ENCODE measurements at places on chromosomes 3 and 15.

GRCh38 chr3:172275586-172275985 is 172.7 kb downstream of the GHSR start:
- DNase-seq, result no peak

DNA sequence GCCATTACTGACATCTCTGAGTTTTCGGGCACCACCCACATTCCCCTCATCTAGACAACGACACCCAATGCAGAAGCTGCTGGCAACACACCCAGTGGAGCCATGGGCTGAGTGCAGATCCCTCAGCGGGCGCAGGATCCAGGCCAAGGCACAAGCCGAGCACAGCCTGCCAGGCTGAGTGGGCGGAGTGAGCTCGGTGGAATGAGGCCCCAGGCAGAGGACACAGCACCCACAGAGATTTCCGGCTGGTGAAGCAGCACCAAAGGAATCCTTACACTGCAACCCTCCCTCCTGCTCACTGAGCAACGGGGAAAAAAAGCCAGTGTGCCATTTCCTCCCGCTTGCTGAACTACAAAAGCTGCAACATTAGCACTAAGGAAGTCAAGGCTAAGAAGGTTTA is 34.3 kb downstream of the ZMAT3 start:
- DNase-seq, result no peak

- DNase-seq, result peak; percentile 1
Observed at GRCh38 chr3:65342084-65342683, 654.4 kb upstream of the ADAMTS9 start.

DNA sequence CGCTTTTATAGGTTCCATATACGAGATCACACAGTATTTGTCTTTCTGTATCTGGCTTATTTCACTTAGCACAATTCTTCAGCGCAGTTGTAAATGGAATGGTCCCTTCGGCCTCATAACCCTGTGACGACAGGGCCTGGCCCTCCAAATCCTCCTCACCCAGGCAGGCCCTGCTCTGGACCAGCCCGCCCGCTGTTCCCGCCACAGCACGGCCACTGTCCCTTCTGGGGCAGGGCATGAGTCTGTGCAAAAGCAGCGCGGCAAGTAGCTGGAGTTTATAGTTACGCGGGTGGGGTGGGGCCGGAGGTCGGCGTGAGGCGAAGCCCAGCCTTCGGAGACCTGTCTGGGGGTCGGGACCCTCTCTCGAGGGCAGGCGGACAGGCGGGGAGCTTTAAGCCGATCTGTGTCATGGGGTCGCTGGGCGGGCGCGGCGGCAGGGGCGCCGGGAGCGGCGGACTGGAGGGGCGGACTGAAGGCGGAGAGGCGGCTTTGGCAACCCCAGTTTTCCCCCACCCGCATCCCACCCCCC is 543 bp downstream of the ARPIN start:
- no peak for DNase-seq

- no peak for DNase-seq
Observed at GRCh38 chr15:80608688-80609087, 86.4 kb upstream of the ABHD17C start.

DNA sequence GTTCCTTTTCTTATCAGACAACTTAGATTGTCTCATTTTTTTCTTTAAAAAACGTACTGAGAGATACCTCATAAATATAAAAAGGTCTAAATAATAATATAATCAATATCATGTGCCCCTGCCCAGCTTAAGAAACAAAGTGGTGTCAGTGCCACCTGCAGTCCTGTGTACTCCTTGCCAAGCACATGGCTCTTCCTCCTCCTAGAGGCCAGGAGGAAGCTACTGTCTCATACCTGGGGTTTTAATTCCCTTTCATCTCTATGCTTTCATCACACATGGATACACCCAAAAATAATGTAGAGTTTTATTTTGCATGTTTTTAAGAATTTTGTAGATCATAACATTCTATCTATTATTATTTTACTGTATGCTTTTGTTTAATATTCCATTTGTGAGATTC is 98.6 kb upstream of the C15orf61 start:
- DNase-seq, result no peak

DNA sequence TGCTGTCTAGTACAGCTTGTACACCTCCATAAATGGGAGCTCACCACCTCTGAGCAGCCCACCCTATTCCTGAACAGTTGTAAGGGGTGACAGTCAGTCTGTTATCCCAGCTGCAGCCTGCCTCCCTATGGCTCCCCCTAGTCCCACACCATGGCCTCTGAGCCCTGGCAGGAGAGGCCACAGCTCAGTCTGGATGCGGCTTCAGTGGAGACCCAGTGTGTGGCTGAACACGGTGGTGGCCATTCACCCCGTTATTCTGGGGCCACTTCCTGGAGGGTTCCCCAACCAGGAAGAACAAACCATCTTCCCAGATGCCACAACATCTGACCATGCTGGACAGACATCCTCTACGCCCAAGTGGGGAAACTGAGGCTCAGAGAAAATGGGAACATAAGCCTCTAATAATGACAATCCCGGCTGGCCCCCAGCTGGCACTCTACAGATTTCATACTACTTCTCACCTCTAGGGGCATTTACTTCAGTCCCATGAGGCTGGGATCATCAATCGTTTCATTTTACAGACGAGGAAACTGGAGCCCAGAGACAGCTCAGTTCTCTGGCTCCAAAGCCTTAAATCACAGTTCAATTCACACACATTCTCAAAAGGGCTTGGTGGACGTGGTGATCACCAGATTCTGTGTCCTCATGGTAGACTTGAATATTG is 9.2 kb upstream of the GRIP2 start:
- no peak for DNase-seq

- DNase-seq, result no peak
Observed at GRCh38 chr3:190318666-190319065, 3.6 kb downstream of the CLDN1 start.

DNA sequence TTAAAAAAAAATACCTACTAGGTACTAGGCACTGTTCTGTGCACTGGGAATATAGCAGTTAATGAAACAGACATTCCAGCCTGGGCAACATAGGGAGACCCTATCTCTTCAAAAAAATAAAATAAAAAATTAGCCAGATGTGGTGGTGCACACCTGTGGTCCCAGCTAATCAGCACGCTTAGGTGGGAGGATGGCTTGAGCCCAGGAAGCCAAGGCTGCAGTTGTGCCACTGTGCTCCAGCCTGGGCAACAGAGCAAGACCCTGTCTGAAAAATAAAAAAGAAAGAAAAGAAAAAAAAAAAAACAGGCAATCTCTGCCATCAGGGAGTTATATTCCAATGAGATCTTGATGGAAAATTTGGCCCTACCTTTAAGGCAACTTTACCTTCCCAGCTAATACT is 115.1 kb upstream of the FLNB start:
- DNase-seq, result no peak

DNA sequence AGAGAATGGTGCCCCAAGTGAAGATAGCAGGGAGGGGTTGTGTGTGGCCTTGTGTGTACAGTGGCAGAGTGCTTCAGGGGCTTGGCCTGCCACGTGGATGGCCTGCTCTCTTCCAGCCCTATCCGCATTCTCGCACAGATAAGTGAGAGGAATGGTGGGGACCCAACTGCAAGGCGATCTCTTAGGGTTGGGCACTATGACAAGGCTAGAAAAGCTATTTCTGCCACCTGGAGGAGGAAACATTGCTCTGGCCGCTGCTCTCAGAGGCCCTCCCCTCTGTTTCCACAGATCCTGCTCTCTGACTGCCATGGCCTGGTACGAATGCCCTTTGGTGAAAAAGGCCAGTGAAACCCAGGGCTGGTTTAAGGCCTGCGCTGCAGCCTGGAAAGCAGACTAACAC is 20.6 kb downstream of the EEFSEC start:
- no peak for DNase-seq

- no peak for DNase-seq
Observed at GRCh38 chr3:178202194-178202593, 334.0 kb upstream of the KCNMB2 start.

GRCh38 chr15:69323893-69324430 is 25.2 kb downstream of the PAQR5 start:
- no peak for DNase-seq

- DNase-seq, result no peak
Observed at GRCh38 chr3:22959593-22959992, 243.5 kb upstream of the UBE2E2 start.

GRCh38 chr3:159062734-159063410 is 261.0 kb downstream of the MFSD1 start:
- no peak for DNase-seq
